ENCODE measurements at places on chromosomes 12 and 14.

GRCh38 chr14:69328765-69329164 lies 68.8 kb downstream of the GALNT16 start:
- DNase-seq, result no peak

- no peak for DNase-seq
Measured at GRCh38 chr14:61753631-61754030, 8.6 kb upstream of the SNAPC1 start.

GRCh38 chr14:53380052-53380866 lies 227.1 kb upstream of the DDHD1 start:
- DNase-seq, result no peak

DNA sequence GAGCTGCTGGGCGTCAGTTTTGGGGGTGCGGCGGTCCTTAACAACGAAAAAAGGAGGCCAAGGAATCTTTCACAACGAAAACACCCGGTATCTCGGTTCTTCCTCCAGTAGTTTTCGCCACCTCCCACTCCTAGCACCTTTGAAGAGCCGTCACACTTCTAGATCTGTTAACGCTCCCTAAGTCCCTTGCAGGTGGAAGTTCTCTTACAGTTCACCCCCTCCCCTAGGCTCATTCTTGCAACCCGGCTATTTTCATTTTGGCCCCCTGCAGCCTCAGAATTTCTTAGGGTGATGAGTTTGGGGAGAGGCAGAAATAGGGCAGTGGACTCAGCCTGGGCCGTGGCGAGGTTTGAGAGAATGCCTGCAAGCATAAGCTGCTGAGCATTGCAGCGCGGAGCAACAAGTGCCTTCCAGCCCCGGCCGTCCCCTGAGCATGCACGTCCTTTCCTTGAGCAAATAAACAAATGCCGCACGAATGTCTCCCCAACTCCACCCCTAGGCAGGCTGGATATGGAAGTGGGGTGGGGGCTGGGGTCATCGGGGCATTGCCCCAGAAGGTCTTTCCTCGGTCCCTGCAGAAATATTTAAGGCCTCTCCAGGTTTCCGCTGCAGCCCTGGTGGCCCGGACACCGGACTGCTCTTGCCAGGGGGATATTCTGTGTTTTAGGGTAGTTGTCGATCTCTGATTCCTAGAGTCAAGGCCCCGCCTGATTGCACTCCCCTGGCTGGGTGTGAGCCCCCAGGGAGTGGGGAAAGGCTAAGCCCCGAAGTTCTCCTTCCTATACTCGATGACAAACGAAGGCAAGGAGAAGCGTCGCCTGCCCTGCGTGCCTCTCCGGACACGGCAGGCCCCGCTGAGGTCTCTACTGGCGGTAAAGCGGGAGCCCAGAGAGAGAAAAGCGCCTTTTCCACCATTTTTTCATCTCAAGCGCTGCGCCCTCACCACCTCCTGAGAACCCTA lies 1.6 kb downstream of the RFX4 start:
- DNase-seq, result no peak

DNA sequence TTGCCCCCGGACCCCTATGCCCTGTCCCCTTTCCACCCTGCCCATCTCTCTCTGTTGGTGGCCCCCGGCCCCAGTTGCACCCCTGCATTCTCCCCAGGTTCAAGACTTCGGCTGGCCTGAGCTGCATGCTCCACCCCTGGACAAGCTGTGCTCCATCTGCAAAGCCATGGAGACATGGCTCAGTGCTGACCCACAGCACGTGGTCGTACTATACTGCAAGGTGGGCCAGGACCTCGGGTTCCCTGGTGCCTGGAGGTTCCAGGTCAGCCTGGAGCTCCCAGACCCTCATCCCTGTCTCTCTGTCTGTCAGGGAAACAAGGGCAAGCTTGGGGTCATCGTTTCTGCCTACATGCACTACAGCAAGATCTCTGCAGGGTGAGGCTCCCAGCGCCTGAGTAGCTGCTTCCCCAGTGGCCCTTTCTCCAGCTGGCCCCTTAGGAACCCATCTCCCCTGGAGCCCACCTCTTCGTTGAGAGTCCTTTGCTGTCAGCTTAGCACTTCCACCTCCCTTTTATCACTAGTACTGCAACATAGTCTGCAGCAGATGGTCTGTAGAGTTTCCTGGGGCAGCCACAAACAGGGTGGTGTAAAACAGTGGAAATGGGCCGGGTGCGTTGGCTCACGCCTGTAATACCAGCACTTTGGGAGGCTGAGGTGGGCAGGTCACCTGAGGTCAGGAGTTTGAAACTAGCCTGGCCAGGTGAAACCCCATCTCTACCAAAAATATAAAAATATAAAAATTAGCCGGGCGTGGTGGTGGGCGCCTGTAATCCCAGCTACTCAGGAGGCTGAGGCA lies 5.8 kb downstream of the TNS2 start:
- DNase-seq, result no peak

DNA sequence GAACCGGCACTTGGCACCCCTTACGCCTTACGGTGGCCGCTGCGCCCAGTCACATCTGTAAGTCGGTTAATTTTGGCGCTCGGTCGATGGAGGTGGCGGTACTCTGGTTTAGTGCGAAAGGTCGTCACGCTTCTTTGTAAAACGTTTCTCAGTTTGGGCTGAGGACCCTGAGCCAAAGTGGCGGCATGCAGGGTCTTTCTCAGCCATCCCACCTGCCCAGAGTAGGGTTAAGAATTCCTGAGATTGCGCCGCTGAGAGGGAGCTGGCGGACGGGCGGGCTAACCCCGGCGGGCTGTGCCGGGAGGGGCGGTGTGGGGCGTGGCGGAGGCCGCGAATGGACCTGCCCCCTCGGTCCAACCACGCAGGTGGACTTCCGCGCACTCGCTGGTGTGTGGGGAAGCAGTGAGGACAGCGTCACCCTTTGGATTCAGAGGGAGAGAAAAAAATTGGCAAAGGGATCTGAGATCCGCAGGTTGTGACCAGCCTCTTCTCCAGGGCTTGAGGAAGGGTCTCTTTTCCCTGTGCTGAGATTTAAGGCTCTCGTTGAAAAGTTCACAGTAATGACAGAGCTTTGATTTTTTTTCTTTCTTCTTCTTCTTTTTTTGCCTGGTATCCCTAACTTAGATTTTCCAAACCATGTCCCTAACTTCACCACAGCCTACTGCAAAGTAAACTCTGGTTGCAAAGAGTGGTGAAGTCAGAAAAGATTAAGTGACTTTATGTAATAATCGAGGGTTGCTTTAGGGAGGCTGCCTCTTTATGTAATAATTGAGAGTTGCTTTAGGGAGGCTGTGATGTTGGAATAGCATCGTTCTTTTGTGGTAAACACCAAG lies 602 bp upstream of the FBXO33 start:
- DNase-seq, result peak; percentile 72

DNA sequence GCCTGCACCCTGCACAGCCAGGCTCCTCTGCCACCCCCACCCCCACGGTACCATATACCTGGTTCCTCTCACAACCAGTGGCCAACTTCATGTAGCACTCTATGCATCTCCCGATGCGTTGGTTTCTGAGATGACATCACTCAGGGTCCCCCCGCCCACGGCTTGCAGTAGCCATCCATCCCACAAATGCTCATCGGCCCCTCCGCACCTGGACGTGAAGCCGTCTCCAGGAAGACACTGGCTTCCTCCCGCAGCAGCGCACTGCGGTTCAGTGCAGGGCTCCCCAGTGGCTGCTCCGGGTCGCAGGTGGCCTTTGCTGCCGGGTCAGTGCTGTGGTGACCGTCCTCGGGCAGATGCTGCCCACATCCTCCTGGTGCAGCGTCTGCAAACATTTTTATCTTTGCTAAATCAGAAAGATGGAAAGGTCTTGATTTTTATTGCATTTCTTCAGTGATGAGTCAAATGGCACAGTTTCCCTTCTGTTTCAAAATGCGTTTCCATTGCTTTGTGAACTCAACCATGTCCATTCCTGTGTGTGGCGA lies 27.5 kb upstream of the MMP17 start:
- DNase-seq, result no peak

DNA sequence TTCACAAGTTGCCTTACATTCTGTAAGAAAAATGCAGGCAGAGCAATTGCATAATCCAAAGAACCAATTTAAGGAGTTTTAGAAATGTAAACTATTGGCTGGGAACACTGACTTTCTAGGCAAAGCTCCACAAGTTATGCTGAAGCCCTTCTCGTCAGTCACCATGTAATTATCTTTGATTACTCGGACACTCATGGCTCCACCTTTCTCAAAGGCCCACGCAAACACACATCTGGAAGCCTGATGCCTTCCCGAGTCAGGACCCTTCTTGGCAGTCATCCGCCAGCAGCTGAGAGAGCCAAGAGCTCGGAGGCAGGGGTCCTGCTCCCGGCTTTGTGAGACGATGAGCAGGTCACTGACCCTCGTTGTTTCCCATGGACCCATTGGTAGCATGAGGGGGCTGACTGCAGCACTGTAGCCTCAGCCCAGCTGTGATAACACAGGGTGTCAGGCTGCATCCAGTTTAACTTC lies 202.2 kb downstream of the TMEM132D start:
- DNase-seq, result no peak

DNA sequence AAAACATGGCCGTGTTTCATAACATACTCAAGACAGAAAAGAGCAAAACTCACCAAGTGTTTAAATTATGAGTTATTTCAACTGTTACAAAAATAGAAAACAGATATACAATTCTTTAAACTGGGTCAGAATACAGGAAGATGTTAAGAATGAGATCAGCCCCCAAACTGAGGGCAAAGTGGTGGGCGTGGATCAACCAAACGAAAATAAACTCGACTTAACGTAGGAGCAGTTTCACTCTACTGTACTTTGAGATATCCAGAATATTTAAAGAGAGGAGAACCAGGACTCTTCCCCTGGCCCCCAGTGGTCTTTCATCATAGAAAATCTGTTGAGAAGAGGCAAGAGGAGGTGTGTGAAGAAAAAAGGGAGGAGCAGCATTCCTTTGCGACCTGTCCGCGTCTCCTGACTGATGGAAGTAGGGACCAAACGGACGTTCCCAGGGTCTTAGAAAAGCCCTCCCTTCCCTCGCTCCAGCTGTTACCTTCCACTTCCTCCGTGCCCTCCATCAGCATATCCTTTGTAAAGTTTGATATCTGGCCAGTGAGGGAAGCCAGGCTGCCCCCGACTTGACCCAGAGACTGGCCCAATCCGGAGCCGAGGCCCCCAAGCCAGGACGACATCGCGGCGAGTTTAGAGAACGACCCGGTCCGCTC lies 668 bp downstream of the TRIP11 start:
- no peak for DNase-seq

DNA sequence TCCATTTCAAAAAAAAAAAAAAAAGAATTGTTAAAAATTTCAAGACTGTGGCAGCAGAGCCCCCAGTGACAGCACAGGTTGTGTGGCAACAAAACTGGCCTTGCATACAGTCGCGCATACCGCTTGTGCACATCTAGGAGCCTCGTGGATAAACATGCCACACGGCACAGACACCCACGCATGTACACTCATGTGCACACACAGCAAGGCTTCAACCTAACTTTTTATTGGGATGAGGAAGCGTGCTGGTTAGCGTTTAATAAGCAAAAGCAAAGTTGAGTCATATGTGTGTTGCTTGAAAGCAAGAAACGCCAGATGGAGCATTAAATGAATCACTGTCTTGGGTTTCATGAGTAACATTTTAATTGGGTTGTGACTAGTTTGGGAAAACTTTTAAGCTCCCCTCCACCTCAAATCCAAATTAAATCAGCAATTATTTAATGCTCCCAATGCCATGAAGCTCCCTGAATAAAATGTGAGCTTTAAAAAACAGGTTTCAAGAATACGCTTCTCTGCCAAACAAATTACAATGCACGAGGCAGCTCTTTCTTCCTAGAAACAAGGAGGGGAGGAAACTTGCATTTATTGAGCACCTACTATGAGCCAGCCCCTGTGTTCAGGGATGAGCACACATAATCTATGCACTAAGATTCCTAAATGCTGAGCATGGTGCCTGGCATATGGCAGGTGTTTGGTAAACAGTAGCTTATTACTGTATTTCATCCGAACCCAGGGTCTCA lies 35.7 kb upstream of the EML1 start:
- DNase-seq, result no peak

- no peak for DNase-seq
Measured at GRCh38 chr12:97681612-97682504, 219.3 kb downstream of the RMST start.

DNA sequence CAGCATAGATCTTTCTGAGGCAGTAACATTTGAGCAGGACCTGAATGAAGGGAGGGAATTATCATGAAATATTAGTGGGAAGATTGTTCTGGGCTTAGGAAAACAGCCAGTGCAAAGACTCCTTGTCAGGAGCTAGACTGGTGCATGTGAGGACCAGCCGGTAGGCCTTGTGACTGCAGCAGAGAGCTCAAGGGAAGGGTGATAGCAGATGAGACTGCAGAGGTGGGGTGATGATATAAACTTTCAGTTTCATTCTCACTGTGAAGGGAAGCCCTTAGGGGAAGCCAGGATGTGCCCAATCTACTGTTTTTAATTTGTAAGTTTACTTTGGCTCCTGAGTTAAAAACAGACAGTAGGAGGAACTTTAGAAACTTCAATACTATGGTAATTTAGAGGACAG lies 12.4 kb downstream of the IL22 start:
- DNase-seq, result no peak

- no peak for DNase-seq
Measured at GRCh38 chr12:127245009-127245408, 1022.0 kb upstream of the TMEM132C start.

- DNase-seq, result no peak
Measured at GRCh38 chr14:68273413-68273812, 453.8 kb downstream of the RAD51B start.

DNA sequence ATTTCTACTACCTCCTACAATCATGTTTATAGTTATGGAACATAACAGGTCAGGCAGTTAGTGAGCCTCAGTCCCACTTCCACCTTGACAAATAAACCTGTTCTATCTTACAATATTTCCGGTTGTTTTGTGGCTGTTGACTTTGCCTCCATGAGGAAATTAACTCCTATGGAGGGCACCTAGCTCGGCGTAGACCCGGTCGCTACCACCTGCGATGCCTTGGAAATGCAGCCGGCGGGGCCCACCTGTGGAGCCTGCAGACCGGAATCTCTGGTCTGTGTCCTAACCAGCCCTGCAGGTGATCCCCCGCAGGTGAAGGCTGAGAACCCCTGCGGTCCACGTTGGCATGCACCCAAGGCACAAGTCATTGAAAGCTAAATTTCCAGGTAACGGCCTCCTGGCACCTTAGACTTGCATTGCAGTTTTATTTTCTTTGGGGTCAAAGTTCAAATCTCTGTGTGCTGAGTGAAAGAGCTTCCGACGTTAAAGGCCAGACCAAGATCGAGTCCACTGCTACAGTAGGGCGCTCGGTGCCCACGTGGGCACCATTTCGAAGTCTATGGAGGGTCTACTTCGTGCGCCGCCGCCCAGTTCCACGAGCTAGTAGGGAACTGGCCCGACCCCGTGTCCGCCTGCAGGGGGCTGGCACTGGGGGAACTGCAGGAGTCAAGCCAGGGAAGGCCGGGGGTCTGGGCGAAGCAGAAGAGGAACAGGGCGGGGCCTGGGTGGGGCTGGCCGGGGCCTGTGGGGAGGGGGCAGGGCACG lies 782 bp upstream of the PIWIL1 start:
- DNase-seq, result no peak

- DNase-seq, result no peak
Measured at GRCh38 chr14:90851327-90852036, 35.3 kb upstream of the TTC7B start.

Data from tibial nerve (tissue), 4 donors.